ENCODE measurements at places on chromosomes 1 and 21.

- no peak for DNase-seq
Measured at GRCh38 chr1:34101151-34101550, 63.9 kb downstream of the CSMD2 start.

DNA sequence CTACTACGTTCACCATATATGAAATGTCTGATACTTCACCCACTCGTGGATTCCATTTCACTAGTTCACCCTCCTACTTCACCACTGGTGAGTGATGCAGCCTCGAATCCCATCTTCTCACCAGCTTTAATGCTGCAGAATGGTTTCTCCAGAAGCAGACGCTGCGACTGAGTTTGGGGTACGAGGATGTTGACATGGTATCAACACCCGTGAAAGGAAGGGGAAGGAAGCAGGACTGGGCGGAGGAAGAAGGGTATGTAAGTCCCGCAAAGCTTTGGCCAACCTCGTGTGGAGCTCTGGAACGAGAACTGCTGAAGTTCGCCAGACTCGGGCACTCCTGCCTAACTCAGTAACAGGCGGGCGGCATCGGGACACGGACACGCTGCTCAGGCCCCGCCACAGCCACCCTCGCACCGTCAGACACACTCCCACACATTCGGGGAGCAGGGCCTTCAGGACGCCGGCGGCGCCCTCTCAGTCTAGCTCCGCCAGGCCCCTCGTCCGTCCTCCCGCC is 833 bp upstream of the DIP2A start:
- DNase-seq: peak; percentile 55

DNA sequence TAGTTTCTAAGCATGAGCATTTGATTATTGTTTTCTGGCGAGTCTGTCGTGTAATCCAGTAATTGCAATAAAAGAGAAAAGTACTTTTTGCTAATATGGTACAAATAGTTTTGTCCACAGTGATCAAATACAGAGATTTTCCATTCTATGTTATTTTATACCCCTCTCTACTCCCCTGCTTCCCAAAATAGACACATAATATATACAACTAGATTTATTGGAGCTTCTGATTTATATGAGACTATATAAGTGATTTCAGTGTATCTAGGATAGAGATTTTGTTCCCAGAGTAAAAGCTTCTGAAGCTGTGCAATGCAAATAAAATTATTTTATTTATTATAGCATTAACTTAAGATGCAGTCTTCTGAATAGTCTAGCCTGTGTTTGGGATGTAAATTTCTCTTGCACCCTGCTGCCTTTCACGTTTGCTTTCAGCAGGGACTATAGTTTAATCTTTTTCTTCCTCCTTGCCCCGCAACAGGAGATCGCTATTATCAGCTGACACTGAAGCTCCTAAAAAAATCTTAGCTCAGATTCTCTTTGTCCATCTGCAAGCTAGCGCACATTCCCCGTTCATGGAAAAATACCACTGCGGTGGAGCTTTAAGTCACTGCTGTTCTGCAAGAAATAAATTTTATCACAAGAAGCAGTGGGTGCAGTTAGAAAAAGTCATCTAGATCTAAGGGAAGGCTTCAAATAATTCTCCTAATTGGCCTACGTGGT is 273.3 kb downstream of the DISC1 start:
- DNase-seq: no peak

- no peak for DNase-seq
Measured at GRCh38 chr1:7089497-7089896, 304.2 kb downstream of the CAMTA1 start.

GRCh38 chr1:202029171-202029665 is 18.8 kb downstream of the ELF3 start:
- DNase-seq: no peak

- peak; percentile 45 for DNase-seq
Measured at GRCh38 chr21:35984654-35985361, 75.5 kb downstream of the SETD4 start.

DNA sequence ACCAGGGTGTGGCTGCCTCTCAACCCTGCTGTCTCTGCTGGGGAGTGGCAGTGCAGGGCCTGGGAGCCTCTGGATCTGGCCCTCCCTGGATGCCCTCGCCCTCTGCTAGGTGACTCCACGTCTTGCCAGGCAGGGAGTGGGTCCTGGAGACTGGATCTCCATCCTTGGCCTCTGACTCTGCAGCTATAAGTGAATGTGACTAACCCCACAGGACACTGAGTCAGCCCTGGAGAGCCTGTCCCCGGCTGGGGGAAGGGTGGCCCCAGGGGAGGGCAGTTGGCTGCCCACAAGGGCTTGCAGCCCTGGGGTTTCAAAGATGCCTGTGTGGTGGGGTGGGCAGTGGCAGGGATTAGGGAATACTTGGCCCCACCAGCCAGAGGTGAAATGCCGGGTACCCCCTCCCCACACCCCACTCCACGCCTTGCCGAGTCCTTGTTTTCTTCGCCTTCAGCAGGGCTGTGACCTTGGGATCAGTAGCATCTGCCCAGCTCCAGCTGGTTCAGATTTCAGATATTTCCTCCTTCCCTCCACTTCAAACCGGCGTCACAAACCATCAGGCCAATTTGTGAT is 1.9 kb upstream of the MYBPH start:
- DNase-seq: no peak

- DNase-seq: no peak
Measured at GRCh38 chr1:3242408-3243260, 173.6 kb downstream of the PRDM16 start.

GRCh38 chr1:96367791-96368190 is 353.8 kb upstream of the PTBP2 start:
- no peak for DNase-seq

DNA sequence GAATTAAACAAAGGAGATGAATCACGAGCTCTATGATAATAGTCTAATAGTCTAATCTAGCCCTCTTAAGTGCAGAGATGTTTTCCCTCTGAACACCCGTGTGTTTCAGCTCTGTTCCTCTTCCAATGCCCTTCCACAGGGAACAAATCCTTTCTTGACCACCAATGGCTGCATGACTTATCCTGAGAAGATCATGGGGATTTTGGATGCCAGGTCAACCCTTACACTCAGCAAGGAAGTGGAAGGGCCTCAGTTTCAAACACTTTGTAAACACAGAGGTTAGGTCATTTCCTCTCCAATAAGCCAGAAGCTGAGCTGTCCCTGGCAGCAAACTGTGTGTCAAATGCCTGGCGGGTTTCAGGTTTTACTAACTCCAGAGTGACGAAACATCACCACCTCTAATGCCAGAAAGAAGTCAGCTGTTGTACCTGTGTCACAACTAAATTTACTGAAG is 200.0 kb downstream of the GABPA start:
- no peak for DNase-seq

- DNase-seq: no peak
Measured at GRCh38 chr1:47761201-47761930, 235.8 kb downstream of the TRABD2B start.

- DNase-seq: no peak
Measured at GRCh38 chr1:204283711-204284651, 70.2 kb upstream of the GOLT1A start.

- DNase-seq: peak; percentile 68
Measured at GRCh38 chr1:56758135-56758534, 61.1 kb downstream of the FYB2 start.

GRCh38 chr1:218409946-218410510 is 64.9 kb downstream of the TGFB2 start:
- DNase-seq: no peak

GRCh38 chr1:218673170-218673569 is 328.0 kb downstream of the TGFB2 start:
- DNase-seq: no peak

- DNase-seq: no peak
Measured at GRCh38 chr21:44370786-44371410, 17.5 kb downstream of the TRPM2 start.

- DNase-seq: no peak
Measured at GRCh38 chr1:56863265-56863992, 8.8 kb downstream of the C8A start.

DNA sequence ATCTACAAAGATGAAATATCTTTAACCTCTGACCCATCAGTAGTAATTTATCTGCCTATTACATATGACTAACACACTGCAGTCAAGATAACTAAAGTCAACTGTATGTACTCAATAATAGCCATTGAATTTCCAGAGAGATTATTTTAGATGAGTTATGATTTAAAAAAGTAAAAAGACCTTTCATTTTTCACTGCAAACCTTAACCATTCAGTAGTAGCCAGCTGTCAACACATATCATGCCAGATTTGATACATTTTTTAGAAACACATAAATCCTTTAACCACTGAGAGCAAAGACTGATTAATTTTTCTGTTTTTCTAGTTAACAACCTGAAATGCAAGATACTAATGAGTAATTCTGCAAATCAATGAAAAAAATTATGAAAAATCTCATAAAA is 31.0 kb downstream of the PALMD start:
- DNase-seq: no peak

DNA sequence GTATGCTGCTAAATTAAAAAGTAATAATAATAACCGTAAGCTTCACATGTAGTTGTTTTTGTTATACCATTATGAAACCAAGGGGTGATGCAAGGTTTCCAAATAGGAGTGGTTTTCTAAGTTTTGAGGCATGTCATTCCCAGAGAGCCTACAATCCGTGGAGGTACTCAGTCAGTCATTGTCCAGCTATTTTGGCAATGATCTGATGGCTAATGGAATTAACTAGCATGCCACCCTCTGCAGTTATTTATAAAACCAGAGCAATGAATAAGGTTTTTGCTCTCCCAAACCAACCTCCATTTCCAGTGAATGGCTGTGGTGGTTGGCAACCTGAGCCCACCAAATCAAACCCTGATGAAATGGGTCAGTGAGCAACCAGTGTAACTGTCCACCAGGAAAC is 106.4 kb downstream of the TBX15 start:
- DNase-seq: no peak

- DNase-seq: peak; percentile 24
Measured at GRCh38 chr1:41884256-41885230, 34.2 kb downstream of the HIVEP3 start.

DNA sequence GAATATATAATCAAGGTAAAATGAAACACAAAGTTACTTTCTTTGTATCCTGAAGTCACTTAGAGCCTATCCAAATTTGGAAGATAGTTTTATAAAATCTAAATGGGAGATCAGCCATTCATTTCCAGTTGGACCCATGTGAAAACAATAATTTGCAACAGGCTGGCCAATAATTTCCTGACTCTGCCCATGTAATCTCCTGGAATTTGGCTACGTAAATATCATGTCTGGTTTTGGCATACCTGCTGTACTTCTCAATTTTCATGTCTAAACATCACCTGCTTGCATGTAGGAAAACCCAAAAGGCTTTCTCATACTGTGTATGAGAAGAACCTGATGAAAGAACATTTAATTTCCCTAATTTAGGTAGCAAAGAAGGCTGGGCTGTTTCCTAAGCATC is 7.7 kb upstream of the CYP4Z1 start:
- no peak for DNase-seq
